NCI-H1105 treated with DMSO at 0.1 percent for 48 hours (cell line): ENCODE measurements at places on chromosomes 4 and X.

DNA sequence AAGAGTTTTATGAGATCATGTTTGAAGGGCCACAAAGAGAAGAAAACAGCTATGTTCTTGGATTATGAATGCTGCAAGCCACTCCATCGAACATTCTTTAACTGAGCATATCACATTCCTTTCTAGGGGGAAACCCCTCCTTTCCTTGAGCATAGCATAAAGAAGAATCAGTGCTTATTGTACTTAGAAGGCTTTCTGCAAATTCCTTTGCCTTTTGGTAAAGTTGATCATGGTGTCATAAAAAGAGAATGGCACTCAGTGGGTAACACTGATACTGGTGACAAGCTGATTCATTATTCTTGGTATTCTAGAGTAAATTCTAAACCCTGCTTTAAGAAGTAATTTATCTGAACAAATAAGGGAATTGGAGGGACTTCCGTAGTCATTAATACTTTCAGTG, 88.5 kb upstream of the GPR34 start:
- DNase-seq = no peak

- peak; percentile 89 for DNase-seq
Measured at GRCh38 chr4:7324651-7325121, 110.0 kb downstream of the PSAPL1 start.

DNA sequence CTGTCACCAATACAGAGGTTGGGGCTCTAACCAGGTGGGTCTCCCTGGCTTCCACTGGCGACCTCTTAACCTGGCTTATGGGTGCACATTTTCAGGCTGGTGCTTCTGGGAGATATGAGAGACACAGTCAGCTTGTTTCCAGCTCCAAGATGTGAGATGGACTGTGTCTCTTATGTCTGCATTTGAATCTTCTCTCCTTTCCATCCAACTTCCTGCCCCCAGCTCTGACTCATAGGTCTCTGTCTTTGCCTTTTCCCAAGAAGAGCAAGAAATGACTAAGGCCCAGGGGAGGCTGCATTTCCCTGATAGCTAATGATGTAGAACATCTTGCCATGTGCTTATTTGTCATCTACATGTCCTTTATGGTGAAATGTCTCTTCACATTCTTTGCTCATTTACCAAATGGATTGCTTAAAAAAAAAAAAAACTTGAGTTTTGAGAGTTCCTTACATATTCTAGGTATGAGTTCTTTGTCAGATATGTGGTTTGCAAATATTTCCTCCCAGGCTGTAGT, 3.2 kb upstream of the UXT start:
- no peak for DNase-seq

- peak; percentile 67 for DNase-seq
Measured at GRCh38 chrX:132218100-132218812, 991 bp downstream of the RAP2C start.

DNA sequence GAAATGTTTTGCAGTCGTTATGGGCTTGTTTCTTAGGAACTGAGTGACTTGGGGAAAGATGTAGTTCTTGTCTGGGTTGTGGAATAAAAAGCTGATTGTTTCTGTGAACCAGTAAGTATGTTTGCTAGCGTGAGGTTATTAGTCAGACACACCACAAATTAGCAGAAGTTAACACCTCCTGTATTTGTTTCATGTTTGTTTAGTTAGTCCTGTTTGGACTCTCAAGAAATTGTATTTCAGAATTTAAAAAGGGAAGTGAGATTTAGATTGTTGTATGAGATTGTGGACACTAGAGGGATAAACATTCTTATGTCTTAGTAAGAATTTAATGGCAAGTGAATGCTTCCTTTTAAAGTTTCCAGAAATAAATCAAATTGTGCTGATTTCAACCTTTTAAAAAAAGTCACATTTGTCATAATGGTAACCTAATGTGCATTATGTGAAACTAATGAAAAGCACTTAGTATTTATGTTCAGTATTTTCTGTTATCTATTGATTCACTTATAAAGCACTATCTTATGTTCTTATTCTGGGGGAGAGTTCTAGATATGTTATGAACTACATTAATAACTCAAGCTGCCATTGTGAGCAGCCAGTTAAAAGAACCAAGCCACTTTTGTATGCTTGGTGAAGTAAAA, 25.6 kb downstream of the ATP10D start:
- DNase-seq = no peak

GRCh38 chr4:182547435-182547834, 304.2 kb downstream of the TENM3 start:
- no peak for DNase-seq

DNA sequence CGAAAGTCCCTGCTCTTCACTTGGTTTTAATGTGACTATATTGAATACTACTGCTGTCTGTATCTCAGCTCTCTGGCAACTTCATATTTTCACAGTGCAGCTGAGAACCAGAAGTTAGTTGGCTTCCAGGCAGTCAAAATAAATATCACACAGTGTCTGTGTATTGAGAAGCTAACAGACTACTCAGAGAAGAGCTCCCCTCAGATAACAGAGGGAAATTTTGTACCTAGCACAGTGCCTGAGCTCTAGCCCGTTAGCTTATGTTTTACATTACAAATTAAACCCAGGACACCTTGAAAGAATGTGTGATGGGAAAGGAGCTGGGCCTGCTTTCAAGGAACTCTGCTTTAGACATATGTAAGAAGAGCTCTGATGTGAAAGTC, 22.7 kb downstream of the JADE1 start:
- DNase-seq = no peak

DNA sequence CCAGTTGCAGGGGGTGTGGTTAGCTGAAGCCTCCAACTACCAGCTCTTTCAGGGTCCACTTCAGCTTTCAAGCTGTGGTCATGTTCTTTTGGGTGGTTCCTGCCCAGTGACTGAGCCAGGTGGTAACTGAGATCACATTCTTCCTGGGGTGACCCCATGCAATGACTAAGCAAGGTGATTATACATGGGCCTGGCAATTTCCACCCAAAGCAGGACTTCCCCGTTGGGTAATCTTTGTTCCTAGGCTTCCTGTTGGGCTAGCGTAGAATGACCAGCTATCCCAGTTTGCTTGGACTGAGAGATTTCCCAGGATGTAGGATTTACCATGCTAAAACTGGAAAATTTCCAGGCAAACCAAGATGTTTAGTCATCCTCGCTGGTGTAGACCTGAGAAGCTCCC, 18.4 kb upstream of the MAGEB17 start:
- DNase-seq = no peak

- DNase-seq = no peak
Measured at GRCh38 chr4:101014417-101014816, 332.9 kb downstream of the PPP3CA start.

- DNase-seq = no peak
Measured at GRCh38 chrX:17580539-17581152, 156.6 kb upstream of the SCML1 start.

GRCh38 chr4:88063634-88064296, 56.3 kb downstream of the PKD2 start:
- no peak for DNase-seq

DNA sequence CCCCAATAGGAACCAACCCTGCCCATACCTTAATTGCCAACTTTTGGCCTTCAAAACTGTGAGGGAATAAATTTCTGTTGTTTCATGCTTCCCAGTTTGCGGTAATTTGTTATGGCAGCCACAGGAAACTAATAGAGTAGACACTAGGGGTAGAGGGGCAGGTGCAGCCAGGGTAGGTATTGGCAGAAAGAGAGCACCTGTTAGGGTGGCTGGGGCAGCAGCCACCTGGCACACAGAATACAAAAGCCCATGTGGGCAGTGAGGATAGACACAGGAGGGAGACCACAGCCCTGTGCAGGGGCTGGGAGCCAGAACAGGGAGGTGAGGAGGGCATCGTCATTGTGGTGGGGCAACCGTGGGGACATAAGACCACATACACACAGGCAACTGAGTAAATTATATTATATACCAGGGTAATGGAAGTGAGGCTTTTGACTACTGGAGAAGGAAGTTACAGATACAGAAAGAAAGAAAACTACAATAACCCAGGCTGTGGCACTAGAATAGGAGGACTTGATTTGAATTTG, 28.2 kb downstream of the IRF2 start:
- DNase-seq = no peak
